Endothelial cell of umbilical vein (primary cell): ENCODE measurements at places on chromosomes 3 and 15. TPM values are rescaled to one million over a fixed set of nuclear protein-coding genes. Genes with fewer than 3 reads are reported as not detected.

DNA sequence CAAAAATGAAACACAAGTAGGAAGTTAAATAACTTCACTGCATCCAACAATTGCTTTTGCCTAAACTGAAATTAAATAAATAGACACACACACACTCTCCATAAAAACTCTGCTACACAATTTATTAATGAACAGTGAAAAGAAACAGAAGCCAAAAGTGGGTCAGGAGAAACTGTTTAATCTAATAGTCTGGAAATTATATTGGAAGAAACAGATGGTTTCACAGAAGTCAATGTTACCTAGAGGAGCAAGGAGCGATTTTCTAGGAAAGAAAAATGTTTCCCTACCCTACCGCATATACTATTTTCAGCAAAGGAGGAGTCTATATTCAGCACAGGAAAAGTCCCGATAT, 32.0 kb downstream of the RFTN1 start:
- H3K27me3 ChIP-seq, result no peaks in the 10 kb centered on the region
- peaks cover 72% of the 10 kb centered on the region for H3K4me1 ChIP-seq
- no peak for DNase-seq

DNA sequence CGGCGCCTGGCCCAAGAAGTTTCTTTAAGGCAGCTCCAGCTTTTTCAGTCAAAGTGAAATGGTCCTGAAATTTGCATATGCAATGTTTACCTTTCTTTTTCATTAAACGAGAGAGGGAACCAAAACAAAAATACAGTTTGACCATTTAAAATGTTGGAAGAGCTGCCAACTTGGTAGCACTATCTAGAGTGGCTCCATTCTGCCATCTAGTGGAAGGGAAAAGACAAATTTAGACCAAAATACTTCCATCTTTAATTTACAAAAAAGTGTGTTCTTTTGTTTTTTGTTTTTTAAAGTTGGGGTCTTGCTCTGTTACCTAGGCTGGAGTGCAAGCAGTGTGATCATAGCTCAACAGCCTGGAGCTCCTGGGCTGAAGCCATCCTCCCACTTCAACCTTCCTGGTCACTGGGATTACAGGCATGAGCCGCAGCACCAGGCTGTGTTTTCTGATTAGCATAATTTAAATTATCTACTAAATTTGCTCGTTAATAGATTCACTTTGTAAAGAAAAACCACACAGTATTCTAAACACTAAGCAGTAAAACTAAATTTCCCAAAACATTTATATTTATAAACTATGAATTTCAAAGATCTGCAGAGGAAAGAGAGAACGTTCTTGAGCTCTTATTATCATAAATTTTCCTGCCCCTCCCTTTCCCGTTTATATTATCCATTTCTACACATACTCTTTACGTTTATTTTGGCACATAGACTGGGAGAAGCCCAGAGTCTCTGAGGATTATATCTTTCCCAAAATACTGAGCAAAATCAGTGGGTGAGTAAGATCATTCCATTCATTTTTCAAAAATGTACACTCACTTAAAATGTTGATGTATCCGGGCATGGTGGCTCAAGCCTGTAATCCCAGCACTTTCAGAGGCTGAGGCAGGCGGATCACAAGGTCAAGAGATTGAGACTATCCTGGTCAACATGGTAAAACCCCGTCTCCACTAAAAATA, 15.4 kb upstream of the RFC4 start:
- no peak overlapping the region for H3K4me3 ChIP-seq
- no peaks in the 10 kb centered on the region for H3K36me3 ChIP-seq
- peaks cover 9% of the 10 kb centered on the region for H3K4me1 ChIP-seq
- H3K27me3 ChIP-seq, result no peaks in the 10 kb centered on the region

- peaks cover 5% of the 10 kb centered on the region for H3K4me1 ChIP-seq
- H3K4me3 ChIP-seq, result no peak overlapping the region
- no peak overlapping the region for H3K27ac ChIP-seq
- DNase-seq, result no peak
- H3K27me3 ChIP-seq, result no peaks in the 10 kb centered on the region
Observed at GRCh38 chr3:48184299-48184698, 3.9 kb downstream of the CDC25A start.

DNA sequence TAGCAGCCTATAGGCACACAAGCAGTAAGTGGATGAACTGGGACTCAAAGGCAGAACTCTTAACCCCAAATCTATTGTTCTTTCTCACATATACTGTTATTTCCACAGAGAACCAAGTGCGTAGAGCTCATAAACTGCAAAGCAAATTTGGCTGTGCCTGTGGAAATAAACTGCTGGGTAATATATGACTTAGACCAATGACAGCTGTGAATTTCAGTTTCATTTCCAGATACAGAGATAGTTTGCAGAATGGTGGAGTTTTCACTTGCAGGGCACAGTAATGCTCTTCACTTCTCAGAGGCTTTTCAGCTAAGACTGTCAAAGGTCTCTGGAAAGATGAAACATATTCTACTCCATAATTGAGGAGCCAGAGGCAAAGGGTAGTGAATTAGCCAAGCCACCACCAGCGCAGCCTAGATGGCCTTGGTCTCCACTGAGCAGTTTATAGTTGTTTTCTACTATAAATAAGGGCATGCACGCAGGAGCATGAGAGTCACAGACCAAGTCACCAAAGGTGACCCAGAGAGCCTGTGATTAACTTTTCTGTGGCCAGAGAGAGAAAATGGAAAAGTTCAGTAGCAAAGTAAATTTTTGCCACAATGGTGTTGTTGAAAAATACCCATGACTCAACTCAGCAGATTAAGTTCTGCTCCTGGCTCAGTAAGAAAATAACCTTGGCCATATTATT, 180.7 kb upstream of the GRM7 start:
- no peak overlapping the region for H3K27ac ChIP-seq
- DNase-seq, result no peak
- no peaks in the 10 kb centered on the region for H3K27me3 ChIP-seq
- H3K4me1 ChIP-seq, result no peaks in the 10 kb centered on the region

DNA sequence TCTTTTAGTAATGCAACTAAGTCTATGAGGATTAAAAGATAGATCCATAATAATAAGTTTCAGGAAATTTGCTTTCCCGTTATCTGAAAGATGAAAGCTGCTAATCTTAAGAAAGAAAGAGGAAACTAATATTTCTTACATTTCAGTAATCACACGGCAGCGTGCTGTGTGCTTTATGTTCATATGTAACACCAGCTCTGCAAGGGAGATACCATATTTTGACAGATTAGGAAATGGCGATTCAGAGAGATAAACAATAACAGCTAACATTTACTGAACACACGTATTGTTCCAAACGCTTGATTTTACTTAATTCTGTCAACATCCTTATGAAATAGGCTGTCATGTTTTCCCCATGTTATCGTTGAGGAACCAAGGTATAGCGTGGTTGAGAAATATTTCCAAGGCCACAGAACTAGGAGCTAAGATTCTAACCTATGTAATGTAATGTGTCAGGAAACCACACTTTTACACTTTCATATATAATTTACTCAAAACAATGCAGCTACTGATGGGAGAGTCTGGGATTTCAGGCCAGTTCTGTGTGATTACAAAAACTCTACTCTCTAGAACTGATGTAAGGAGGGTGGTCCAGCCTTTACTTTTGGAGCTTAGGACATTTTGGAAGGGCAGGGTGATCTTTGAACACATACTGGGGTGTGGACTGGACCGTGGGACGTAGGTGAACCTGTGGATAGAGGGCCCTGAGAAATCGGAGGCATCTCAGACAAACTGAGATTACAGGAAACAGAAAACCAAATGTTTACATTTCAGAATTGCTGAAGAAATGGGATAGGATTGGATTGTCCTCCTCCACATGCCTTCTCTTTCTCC, 100.6 kb downstream of the IL1RAP start:
- H3K36me3 ChIP-seq, result no peaks in the 10 kb centered on the region
- DNase-seq, result no peak
- H3K27me3 ChIP-seq, result no peaks in the 10 kb centered on the region
- H3K27ac ChIP-seq, result no peak overlapping the region
- H3K4me3 ChIP-seq, result no peak overlapping the region

DNA sequence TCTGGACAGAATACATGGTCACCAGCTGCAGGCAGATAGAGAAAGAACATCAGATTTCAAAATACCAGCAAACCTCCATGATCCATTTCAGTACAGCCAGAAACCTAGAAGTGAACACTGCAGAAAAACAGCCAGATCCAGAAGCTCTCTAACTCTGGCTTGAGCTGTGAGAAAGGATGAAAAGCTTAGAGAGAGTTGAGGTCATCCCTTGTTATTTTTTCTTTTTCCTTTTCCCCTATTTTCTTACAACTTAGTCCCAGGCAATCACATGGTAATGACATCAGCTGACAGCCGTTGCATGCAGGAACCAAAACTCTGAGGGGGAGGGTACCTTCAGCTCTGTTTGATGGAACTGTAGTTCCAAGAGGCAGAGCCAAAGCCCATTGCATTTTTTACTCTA, 113.2 kb downstream of the TCF12 start:
- no peak overlapping the region for H3K4me3 ChIP-seq
- no peaks in the 10 kb centered on the region for H3K27me3 ChIP-seq
- peak overlapping the region; percentile 11 for H3K27ac ChIP-seq
- H3K36me3 ChIP-seq, result no peaks in the 10 kb centered on the region

DNA sequence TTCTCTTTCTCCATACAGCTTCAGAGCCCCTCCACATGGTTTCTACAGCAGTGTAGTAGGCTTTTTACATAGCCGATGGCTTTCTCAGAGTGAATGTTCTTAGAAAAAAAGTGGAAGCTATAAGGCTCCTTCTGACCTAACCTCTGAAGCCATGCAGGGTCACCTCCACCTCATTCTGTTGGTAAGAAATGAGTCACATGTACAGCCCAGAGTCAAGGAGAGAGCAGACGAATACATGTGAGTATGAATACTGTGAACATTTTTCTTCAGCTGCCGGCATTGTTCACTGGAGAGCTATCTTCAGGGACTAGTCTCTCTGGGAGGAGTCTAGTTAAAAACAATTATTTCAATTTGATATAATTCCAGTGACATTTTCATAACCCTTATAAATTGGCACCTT, 68.2 kb upstream of the THRB start:
- H3K36me3 ChIP-seq, result no peaks in the 10 kb centered on the region
- H3K4me1 ChIP-seq, result no peaks in the 10 kb centered on the region
- H3K27me3 ChIP-seq, result no peaks in the 10 kb centered on the region
- no peak overlapping the region for H3K4me3 ChIP-seq

- DNase-seq, result no peak
- H3K4me1 ChIP-seq, result no peaks in the 10 kb centered on the region
- H3K27ac ChIP-seq, result no peak overlapping the region
- no peaks in the 10 kb centered on the region for H3K36me3 ChIP-seq
- no peak overlapping the region for H3K4me3 ChIP-seq
Observed at GRCh38 chr3:167887096-167887495, 151.6 kb downstream of the SERPINI1 start.

DNA sequence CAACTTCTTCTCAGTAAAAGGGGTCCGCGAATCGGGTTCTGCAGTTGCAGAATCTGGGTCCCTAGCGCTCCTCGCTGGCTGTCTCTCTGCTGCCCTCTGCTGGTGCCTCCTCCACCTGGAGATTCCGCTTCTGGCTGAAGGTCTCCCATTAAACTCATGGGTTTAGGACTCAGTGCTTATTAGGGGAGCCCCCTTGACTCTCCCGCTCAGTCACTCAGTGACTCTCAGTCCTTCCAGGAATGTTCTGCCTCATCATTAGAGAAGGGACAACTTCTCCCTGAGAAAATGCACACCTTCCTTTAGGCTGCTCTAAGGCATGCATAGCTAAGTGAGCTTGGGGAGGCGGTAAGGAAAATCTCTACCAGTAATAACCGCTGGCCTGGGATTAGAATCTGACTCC, 7.1 kb downstream of the CPN2 start:
- peaks cover 2% of the 10 kb centered on the region for H3K27me3 ChIP-seq
- H3K36me3 ChIP-seq, result no peaks in the 10 kb centered on the region
- H3K4me1 ChIP-seq, result no peaks in the 10 kb centered on the region

DNA sequence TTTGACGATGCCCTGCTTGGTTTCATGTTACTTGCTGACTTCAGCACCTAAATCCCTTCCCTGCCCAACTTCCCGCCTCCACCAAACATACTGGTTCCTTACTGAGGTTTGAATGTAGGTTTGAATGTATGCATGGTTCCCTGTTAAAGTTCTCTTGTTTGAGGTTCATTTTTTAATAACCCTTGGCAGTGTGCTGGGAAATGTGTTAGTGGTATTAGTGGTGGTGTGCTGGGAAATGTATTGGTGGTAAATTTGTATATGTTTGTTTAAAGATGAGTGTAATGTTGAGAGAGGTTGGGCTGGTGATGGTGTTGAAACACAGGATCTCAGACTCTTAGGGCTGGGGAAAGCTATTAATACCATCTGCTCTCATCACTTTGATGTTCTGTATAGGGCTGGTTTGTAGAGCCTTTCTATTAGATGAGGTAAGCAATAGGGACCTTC, 392.7 kb downstream of the PTPRG start:
- no peak overlapping the region for H3K4me3 ChIP-seq
- no peaks in the 10 kb centered on the region for H3K27me3 ChIP-seq
- no peaks in the 10 kb centered on the region for H3K36me3 ChIP-seq

GRCh38 chr15:45401665-45402161, 23.4 kb upstream of the GATM start:
- peaks cover 10% of the 10 kb centered on the region for H3K4me1 ChIP-seq
- no peaks in the 10 kb centered on the region for H3K36me3 ChIP-seq
- no peak for DNase-seq
- H3K27me3 ChIP-seq, result peaks cover 5% of the 10 kb centered on the region
- no peak overlapping the region for H3K27ac ChIP-seq

DNA sequence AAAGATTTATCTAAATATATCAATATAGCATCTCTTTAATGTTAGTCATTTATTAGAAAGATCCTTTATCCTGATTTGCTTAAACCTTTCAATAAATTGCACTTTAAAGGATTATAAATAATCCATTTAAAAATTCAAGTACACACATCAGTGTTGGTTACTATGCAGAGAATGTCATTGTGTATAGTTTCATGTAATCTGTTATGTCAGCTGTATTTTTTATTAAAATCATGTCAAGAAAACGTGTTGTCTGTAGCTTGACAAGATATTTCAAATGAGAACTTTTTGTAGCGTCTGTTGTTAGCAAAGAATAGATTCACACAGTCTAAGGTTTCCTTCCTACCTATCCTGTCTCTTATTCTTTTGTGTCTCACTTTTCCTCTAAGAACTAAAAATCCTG, 7.8 kb downstream of the PDHB start:
- no peak for DNase-seq
- no peak overlapping the region for H3K4me3 ChIP-seq
- H3K27me3 ChIP-seq, result no peaks in the 10 kb centered on the region
- H3K4me1 ChIP-seq, result no peaks in the 10 kb centered on the region
- H3K36me3 ChIP-seq, result peaks cover 25% of the 10 kb centered on the region

- H3K4me1 ChIP-seq, result no peaks in the 10 kb centered on the region
- H3K27ac ChIP-seq, result no peak overlapping the region
- H3K27me3 ChIP-seq, result peaks cover 3% of the 10 kb centered on the region
- no peaks in the 10 kb centered on the region for H3K36me3 ChIP-seq
- DNase-seq, result no peak
- no peak overlapping the region for H3K4me3 ChIP-seq
Observed at GRCh38 chr3:127220497-127220896, 27.6 kb downstream of the PRR23E start.

GRCh38 chr15:90552929-90553211, 23.1 kb downstream of the CRTC3 start:
- no peak overlapping the region for H3K4me3 ChIP-seq
- no peaks in the 10 kb centered on the region for H3K27me3 ChIP-seq
- no peak for DNase-seq
- H3K4me1 ChIP-seq, result no peaks in the 10 kb centered on the region
- H3K36me3 ChIP-seq, result no peaks in the 10 kb centered on the region

ZDHHC23 gene
- 0.94 and 0.99 TPM in 2 replicates for polyA plus RNA-seq

SECISBP2L gene
- 23.1 and 23.2 TPM in 2 replicates for polyA plus RNA-seq

GHRL gene
- 0.06 TPM in 1 of 2 replicates, not detected in the other for polyA plus RNA-seq

ARL14 gene
- polyA plus RNA-seq, result not detected in 2 replicates

INSYN1 gene
- 0.18 and 0.29 TPM in 2 replicates for polyA plus RNA-seq

TMEM207 gene
- not detected in 2 replicates for polyA plus RNA-seq

RLBP1 gene
- not detected in 2 replicates for polyA plus RNA-seq

SLC28A2 gene
- polyA plus RNA-seq, result not detected in 2 replicates

ZNF774 gene
- 0.89 and 0.98 TPM in 2 replicates for polyA plus RNA-seq
